ENCODE measurements at places on chromosomes 11 and 22. TPM values are rescaled to one million over a fixed set of nuclear protein-coding genes. Genes with fewer than 3 reads are reported as not detected.

The MUC15 gene
- total RNA-seq: not detected

The SDHD gene
- total RNA-seq: 141 TPM

The CABP4 gene
- total RNA-seq: 1.1 TPM

The PAK1 gene
- total RNA-seq: 6.5 TPM
